T47D (cell line): ENCODE measurements at places on chromosomes 7 and 10.

DNA sequence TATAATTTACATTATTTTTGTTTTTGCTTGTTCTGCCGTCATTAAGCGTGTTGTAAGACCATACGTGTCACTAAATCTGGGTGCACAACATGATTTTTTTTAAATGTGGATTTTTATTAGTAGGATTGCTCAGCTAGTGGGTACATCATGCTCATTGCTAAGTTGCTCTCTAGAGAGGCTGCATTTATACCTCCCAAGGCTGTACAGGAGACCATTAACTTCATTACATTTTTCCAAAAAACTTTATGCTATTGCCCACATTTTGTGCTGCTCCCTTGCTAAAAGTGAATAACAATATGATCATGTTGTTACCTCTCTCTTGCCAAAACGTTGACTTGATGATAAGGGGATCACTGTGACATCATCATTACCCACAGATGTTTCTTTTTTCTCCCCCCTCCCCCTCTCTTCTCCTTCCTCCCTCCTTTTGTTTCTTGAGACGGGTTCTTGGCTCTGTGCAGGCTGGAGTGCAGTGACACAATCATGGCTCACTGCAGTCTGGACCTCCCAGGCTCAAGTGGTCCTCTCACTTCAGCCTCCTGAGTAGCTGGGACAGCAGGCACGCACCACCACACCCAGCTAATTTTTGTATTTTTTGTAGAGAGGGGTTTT is 65.1 kb downstream of the BMPR1A start:
- no peak for DNase-seq

GRCh38 chr7:105402221-105403095 is 13.7 kb upstream of the SRPK2 start:
- DNase-seq, result no peak

DNA sequence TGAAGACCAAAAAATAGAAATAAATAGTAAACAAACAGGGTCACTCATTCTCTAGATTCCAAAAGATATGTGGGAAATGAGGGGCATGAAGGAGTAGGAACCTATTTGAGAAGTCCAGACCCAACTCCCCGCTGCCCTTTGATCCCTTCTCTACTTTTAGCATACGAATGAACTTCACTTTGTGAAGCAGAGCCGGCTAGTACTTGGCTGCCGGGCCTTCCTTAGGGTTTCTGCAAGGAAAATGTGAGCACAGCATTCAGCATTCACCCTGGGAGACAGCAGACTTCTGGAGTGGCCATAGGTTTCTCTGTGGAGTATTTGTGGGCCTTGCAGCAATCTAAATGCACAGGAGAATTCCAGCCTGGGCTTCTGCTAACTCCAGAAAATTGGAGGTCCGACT is 76.3 kb upstream of the PRKAR2B start:
- DNase-seq, result no peak

DNA sequence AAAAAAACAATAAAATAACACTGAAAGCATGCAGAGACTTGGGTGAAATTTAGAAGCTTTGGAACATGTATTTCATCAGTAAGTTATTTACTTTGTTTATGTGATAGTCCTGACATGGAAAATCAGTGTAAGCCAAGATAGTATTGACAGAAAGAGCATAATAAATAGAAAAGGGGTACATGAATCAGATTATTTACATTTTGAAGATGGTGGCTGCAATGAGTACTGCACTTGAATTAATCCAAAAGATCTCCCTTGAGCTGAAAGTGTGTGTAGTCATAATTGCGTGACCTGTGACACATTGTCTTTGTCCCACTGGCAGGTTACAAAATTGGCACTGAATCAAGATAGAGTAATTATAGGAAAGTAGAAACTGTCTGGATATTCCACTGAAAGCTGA is 562.9 kb downstream of the GFRA1 start:
- no peak for DNase-seq

DNA sequence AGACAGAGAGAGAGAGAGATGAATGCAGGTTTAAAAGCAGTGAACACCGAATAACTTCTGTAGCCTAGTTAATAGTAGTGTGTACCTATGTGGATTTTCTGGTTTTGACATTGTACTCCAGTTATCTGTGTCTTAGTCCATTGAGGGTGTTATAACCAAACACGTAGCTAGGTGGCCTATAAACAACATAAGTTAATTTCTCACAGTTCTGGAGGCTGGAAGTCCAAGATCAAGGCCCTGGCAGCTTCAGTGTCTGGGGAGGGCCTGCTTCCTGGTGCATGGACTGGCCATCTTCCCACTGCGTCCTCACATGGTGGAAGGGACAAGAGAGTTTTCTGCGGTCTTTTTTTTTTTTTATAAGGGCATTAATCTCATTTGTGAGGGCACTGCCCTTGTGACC is 23.5 kb downstream of the AOC1 start:
- DNase-seq, result no peak

GRCh38 chr7:151657173-151657572 is 137.5 kb upstream of the RHEB start:
- no peak for DNase-seq

DNA sequence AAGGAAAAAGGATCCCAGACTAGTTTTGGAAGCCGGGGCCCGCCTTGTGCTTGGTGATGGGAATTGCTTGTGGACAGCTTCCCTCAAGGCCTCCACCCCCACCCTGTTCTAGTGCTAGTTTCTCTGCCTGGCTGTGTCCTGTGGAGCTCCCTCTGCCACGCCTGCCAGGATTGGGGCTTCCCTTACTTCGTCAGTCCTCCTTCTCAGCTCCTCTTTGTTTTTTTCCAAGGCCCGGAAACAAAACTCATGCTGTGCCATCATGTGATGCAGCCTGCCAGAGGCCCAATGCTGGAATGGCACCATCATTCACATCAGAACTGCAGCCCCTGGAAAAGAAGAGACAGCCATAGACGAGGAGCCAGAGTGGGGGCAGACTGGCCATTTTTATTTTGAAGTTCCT is 11.2 kb downstream of the YKT6 start:
- no peak for DNase-seq

DNA sequence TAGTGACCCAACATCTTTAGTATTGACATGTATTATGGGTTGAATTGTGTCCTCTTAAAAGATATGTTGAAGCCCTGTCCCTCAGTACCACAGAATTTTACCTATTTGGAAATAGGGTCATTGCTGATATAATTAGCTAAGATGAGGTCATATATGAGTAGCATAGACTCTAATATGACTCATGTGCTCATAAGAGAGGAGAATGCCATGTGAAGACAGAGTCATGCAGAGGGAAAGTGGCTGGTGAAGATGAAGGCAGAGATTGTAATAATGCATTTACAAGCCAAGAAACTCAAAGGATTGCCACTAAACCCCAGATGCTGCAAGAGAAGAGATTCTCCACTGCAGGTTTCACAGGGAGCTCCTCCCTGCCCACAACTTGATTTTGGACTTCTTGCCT is 496.4 kb downstream of the KIF20B start:
- DNase-seq, result no peak

DNA sequence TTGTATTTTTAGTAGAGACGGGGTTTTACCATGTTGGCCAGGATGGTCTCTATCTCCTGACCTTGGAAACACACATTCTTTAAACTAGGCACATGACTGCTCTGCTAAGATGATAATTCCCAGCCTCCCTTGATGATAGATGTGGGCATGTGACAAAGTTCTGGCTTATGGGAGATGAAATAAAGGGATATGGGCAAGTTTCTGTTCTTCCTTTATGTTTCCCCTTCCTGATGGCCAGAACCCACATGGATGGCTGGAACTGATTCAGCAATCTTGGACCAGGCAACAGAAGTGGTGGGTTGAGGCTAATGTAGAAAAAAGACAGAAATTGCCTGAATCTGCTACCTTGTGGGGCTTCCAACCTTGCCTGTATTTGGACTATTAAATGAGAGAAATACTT is 60.7 kb upstream of the NRP1 start:
- DNase-seq, result no peak

DNA sequence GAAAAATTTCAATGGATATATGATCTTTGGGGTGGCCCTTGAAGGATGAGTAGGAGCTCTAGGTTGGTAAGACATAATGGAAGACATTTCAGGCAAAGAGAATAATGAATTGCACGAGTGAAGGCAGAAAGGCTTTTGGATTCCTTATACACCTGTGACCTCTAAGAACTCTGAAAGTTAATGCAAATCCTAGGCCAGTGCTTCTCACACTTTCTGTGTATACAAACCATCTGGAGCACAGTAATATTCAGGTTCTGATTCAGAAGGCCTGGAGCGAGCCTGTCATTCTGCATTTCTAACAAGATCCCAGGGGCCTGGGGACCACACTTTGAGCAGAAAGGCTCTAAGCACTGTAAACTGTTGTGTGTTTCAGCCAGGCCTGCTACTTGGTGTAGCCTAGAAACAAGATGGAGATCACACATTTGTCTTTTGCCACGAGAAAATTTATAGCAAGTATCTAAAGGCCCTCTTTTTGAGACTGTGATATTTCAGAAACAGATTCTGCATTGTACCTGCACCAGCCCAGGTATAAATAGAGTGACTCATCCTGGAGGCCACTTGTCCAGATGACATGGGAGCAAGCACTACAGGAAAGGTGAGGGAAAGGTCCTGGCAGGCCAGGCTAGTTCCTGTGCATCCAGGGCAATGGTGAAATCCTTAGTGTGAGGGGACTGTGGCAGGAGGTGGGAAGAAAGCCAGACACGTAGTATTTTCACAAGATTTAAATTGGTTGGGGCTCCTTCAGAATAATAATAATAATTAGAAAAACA is 24.4 kb downstream of the MRPS33 start:
- no peak for DNase-seq

- DNase-seq, result no peak
These were observed at the start of gene TARP for GRCh38 chr7:38273286-38273995. TSS of gene TARP (minus strand) at chr7:38273636.

DNA sequence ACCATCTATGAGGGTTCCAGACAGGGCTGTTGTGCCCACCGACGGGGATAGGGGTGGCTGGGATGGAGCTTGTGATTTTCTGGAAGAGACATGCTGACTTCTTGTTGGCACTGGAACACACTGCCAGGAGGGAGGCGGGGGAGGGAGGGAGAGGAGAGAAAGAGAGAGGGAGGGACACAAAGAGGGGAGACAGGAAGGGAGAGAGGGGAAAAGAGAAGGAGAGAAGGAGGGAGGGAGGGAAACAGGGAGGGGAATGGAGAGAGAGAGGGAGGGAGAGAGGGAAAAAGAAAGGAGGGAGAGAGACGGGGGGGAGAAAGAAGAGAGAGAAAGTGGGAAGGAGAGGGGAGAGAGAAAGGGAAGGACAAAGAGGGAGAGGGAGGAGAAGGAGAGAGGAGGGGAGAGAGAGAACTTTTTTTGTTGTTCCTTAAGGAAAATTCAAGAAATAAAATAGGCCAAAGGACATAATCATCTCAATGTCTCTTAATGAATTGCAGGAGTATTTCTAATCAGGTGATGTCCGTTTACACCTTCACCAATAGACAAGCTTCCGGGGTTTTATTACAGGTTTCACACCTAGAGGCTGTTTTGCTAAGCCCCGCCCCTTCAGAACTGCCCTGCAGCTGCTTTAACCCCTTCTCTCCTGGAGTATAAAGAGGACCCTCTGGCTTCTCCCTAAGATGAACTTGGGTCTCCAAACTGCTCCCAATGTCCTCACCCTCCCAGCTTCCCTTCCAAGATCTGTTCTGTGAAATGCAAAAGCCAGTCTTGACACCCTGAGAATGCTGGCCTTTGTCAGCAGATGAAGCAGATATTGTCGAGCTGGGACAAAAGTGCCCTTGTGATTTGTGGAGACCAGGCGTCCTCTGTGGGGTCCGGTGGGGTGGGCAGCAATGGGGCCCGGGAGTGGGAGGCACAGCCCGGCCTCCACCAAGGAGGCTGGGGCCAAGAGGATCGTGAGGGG is 82.0 kb upstream of the GTF2IRD1 start:
- DNase-seq, result no peak

DNA sequence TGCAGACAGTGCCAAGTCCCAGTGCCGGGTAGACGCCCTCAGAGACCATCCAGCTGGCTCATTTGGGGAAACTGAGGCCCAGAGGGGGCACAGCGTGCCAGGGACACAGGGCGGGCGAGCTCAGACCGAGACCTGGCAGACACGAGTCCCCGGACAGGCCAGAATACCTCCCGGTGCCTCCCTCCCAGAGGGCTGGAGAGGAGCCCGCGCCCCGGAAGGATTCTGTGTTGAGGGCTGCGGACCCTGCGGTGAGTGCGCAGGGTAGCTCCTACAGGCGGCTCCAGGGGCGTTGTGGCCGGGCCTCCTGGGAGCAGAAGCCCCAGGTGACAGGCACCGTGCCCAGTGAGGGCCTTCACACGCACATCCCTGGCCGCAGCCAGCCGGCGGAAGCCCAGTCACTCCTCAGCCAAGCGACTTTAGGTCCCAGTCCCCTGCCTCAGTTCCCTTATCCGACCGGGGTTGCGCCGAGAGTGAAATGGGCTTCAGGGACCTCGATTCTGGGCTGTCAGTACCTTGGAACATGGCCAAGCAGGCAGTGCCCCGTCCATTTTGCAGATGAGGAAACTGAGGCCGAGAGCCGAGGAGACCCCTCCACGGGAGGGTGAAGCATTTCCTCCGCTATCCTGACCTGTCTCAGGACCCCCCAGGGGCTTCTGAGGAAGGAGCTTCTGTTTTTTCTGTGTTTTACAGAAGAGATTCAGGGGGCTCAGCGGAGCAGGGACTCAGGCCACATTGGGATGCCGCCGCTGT is 73.6 kb downstream of the ELFN1 start:
- DNase-seq, result no peak

- DNase-seq, result no peak
These were observed 1.0 kb upstream of the PRKAR2B start for GRCh38 chr7:107043491-107043890.

- peak; percentile 70 for DNase-seq
These were observed 73.4 kb upstream of the ZNF722 start for GRCh38 chr7:63925262-63925625.

DNA sequence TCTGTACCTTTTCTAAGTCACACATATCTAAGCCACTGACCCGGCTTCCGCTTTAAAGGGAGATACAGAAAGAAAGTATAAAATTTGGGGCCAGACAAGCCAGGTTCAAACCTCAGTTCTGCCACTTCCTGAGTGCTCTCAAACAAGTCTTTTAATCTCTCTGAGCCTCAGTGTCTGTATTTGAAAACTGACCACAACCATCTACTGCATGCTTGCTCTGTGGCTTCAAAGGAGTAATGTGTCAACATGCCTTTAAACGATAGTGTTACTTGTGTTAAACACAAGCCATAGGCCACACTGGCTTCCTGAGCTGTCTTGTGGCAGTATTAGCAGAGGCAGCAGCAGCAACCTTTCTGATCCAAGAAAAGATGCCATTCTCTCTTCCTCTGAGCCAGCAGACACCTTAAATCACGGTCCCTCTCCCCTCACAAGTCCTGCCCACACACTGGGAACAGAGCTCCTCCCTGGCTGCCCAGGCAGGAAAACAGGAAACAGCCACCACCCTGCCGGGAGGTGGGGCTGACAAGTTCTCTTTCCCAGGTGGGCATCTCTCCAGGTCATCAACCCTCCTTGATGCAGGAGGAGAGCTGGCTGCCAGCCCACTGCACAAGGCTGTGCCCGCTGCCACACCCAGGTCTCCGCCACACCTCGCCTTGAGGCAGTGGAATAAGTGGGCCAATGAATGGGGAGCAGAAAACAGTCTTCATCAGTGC is 10.7 kb downstream of the HIP1 start:
- DNase-seq, result no peak

DNA sequence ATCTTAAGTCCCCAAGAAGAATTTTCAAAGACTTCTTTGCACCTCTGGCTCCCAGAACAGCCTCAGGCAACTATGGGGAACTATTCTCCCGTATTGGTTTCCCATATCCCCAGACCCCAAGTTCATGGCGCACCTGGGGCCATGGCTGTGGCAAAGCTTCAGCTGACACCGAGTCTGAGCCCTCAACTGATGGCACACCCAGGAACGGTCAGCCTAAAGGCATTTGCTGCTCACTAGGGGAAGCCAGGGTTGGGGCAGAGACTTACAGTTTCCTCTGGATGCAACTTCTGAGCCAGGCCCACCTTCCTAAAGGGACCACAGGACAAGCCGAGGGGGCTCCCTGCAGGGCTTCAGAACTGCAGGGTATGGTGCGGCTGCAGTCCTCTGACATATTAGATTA is 13.7 kb upstream of the CPA1 start:
- DNase-seq, result no peak
